ENCODE measurements at places on chromosomes 4 and X. TPM values are rescaled to one million over a fixed set of nuclear protein-coding genes. Genes with fewer than 3 reads are reported as not detected.

Gene TCEAL2
- 124 TPM for polyA plus RNA-seq

DNA sequence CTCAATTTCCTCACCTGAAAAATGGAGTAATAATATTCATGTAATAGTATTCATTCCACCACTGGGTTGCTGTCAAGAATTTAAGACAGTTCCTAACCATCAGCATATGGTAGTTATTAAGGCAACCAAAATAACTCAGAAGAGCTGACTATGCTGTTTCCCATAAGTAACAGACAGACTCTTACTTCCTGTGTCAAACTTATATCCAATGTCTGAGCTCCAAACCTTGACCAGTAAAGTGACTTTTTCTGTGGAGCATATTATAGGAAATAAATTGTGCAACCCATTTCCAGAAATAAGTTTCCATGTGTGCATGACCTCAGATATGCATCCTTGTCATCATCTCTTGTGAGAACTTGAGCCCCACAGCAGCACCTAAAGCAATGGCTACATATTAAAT is 78.8 kb downstream of the HADH start:
- no peak for DNase-seq

DNA sequence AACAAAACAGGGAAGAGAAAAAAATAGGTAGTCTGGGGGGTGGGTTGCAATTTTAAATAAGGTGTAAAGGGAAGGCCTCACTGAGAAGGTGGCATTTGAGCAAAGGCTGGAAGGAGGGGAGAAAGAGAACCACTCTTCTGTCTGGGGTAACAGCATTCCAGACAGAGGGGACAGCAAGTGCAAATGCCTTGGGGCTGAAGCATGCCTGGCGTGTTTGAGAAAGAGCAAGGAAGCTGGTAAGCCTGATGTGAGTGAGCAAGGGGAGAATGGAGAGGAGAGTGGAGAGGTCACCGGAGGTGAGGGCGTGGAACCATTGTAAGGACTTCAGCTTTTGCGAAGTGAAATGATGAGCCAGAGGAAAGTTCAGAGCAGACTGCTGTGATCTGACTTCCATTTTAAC is 19.7 kb upstream of the DOCK11 start:
- no peak for DNase-seq

GRCh38 chr4:77820649-77821561 is 1.7 kb upstream of the CNOT6L start:
- no peak for DNase-seq

GRCh38 chr4:151302432-151302831 is 23.0 kb downstream of the SH3D19 start:
- DNase-seq, result no peak

- DNase-seq, result peak; percentile 52
Measured at GRCh38 chr4:183142571-183143550, 43.8 kb downstream of the WWC2 start.
